HFFc6 (cell line): ENCODE measurements at places on chromosomes 5 and 9. TPM values are rescaled to one million over a fixed set of nuclear protein-coding genes. Genes with fewer than 3 reads are reported as not detected.

Gene CCDC183
- 0.40 and 0.42 TPM in 2 replicates for total RNA-seq

Gene GPBP1
- 35.3 to 40.1 TPM (median 36.5 TPM) in 3 replicates for total RNA-seq

Gene PALM2AKAP2
- total RNA-seq = 20.1 to 36.9 TPM (median 32.7 TPM) in 3 replicates

Gene KIAA1191
- total RNA-seq = 87.2 to 104 TPM (median 98.5 TPM) in 3 replicates

Gene DMRT3
- not detected in 3 replicates for total RNA-seq

Gene TEK
- 1.9 to 10.0 TPM (median 3.9 TPM) in 3 replicates for total RNA-seq

Gene IFNA6
- total RNA-seq = not detected in 2 replicates

Gene OBP2B
- not detected in 3 replicates for total RNA-seq

Gene RNF130
- 0.84 to 8.4 TPM (median 7.1 TPM) in 3 replicates for total RNA-seq

Gene BTNL9
- not detected in 3 replicates for total RNA-seq

Gene TLX3
- not detected in 3 replicates for total RNA-seq

Gene CTXN3
- not detected in 2 replicates for total RNA-seq

Gene COL15A1
- 0.29 to 0.57 TPM (median 0.37 TPM) in 3 replicates for total RNA-seq

Gene IL6ST
- 161 to 223 TPM (median 172 TPM) in 3 replicates for total RNA-seq

Gene SLC26A2
- total RNA-seq = 9.5 TPM in 2 replicates

Gene DOCK8
- total RNA-seq = 0.05 to 0.34 TPM (median 0.13 TPM) in 3 replicates

Gene ENTPD2
- total RNA-seq = 0.12 to 0.36 TPM in 2 of 3 replicates, not detected in the other

Gene ZDHHC21
- 6.2 to 10.4 TPM (median 8.8 TPM) in 3 replicates for total RNA-seq

Gene AK8
- total RNA-seq = 0.60 TPM in 1 of 2 replicates, not detected in the other
